ENCODE measurements at places on chromosomes 1 and 21.

- no peak for DNase-seq
These were observed 58.1 kb downstream of the HLCS start for GRCh38 chr21:36908260-36908908.

GRCh38 chr1:178543290-178543607 lies 30.3 kb downstream of the TEX35 start:
- DNase-seq = no peak

DNA sequence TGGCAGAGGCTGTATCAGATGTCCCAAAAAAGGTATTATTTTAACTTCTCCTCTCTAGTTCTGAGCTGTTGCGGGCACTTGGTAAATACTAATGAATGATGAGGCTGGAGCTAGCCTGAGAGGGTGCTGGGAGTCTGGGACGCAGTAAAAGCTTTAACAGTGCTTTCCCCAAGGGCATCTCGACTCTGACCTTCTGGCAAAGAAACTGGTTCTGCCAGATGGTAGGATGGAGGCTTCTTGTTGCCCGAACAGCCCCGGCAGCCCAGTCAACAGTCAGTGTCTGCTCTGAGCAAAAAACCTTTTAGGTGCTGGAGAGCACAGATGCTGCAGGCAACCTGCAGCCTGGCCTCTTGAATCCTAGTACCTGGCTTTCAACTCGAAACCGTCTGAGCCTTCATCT lies 2.5 kb upstream of the PNRC2 start:
- DNase-seq = no peak

DNA sequence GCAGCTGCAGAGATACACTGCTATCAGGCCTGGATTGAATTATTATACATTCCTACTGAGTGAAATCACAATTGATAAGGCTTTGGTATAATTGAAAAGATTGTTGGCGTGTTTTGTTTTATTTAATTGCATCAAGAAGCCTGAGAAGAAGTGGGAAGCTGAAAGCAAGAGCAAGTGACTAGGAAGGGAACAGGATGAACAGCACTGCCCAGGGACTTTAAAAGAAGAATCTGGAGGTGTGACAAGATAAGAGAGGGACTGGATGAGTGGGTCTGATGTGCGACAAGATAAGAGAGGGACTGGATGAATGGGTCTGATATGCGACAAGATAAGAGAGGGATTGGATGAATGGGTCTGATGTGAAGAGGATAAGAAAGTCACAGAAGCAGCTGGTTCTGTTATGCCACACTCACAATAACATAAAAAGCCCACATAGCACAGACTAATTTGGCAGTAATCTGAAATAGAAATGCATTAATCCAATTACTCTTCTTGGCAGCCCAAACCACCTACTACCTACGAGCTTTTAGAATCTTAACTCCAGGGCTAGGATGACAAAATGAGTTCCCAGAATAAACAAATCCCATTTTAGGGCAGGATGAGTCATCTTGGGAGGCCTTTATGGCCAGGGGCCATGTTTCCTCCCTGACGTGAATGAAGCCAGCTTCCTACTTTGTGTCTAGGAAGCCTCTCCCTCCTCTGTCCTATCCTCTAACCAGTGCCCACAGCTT lies 129.7 kb downstream of the DUSP10 start:
- no peak for DNase-seq

DNA sequence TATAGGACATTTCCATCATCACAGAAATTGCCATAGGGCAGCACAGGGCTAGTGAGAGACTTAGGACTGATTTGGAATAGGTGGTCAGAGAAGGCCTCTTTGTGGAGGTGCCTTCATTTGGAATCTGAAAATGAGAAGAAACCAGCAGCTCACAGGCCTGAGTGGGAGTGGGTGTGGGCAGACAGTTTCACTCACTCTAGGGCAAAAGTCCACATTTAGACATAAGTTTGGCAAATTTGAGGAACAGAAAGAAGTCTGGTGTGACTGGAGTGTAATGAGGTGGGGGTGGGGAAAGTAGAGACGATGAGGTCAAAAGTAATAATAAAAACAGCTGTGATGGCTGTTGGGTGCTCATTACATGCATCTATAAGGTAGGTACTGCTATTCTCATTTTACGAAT lies 22.4 kb upstream of the BCAR3 start:
- DNase-seq = peak; percentile 5

GRCh38 chr1:71053758-71054157 lies 6.1 kb upstream of the PTGER3 start:
- DNase-seq = no peak

DNA sequence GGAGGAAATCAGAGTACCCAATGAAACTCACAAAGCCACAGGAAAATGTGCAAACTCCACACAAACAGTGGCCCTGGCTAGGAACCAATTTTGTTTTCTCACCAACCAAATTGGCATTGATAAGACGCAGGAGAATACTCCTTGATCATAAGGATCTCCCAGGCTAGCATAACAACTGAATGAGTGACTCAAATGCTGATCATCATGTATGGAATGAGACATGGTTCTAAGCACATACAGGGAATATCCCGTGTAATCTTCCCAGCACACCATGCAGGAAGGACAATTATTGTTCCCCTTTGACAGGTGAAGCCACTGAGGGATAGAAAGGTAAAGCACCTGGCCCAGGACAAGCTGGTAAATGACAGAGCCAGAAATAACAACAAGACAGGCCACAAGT lies 180.0 kb upstream of the DUSP10 start:
- no peak for DNase-seq

- DNase-seq = no peak
These were observed 76.6 kb upstream of the VAV3 start for GRCh38 chr1:108041360-108042142.

GRCh38 chr1:165899461-165899941 lies 72.1 kb downstream of the UCK2 start:
- no peak for DNase-seq

DNA sequence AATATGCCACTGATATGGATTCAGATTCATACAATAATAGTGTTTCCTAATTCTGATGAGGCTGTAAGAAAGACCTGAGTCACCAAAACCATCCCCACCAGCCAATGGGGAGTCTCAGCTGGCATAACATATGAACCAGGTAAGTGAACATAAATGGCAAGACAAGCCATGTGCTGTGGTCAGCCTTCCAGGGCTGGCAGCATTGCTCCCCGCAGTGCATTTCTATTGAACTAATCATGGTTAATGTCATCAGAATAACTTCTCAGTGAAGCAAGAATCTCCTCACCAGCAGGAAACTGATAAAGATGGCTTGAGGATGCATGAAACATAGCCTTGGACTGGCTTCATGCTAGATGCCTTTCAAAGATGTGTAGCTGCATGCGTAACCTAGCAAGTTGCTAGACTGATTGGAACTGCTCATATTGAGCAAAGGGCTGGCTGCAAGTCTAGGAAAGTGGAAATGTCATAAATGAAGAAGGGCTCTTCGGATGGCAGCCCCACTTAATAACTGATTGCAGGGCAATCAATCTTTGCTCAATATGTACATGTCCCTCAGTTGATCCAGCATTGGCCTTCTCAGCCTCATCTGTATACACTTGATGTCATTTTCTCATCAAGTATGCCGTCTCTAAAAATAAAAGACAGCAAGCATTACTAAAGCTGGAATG lies 88.0 kb downstream of the NTNG1 start:
- DNase-seq = no peak

DNA sequence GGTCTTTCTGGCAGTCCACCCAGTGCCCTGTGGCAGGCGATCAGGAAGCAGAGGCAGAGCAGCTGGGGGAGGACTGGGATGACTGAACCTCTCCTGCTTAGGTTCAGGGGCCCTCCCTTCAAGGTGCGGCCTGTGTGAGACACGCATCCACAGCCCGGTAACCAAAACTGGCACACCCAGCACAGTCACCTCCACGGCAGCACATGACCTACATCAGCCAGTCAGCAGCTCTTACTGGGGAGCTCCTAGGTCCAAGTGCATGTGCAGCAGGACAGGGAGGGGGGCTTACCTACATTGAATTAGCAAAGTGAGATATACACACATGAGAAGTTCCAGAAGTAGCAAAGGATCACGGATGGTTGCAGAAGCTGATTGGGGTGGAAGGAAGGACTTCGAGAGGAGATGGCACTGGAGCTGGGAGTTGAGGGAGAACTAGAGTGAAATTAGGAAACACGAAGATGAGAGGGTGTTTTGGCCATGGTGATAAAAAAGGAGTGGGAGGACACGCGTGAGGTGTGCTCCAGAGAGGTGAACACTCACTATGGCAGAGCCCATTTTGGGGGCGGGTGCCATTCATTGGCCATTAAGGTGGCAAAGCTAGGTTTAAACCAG lies 51.4 kb upstream of the IRF2BP2 start:
- DNase-seq = no peak

- DNase-seq = no peak
These were observed 134.0 kb upstream of the DPYD start for GRCh38 chr1:98054786-98055185.

DNA sequence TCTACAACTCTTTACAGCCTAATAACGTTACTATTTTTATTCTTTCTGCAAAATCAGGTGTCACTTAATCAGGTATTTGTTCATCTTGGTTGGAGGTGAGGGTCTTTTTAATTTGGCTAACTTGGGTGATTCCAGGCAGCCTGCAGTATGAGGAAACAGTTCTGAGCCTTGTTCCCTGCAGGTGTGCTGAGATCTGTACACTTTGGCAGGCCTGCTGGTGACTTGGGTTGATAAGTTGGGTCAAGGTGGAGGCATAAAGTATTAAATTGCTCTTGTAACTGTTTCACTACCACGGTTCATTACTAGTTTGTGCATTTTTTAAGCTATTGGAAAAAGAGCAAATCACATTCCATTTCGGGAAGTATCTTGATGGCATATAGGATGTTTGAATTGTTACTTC lies 10.0 kb downstream of the MAP3K21 start:
- no peak for DNase-seq

- no peak for DNase-seq
These were observed 101.7 kb downstream of the NEK7 start for GRCh38 chr1:198258491-198258890.

GRCh38 chr1:197017558-197018146 lies 40.3 kb downstream of the CFHR5 start:
- DNase-seq = no peak

DNA sequence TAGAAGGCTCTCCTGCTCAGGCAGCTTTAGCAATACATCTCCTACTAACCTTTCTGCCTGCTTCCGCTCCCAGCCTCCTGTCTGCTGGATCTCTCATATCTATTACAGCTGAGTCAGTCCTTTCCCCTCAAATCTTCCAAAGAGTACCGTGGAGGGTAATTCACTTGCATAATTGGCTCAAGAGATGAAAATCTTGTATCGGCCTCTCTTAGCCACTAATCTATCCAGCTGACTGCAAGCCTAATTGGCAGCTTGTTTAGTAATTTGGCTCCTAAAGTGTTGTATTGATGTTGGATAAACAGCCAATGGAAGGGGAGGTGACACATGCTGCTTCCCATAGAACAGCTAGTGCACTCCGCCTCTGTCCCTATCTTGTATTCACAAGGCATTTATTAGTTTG lies 195.7 kb downstream of the GPATCH2 start:
- no peak for DNase-seq

GRCh38 chr1:215584389-215584788 lies 17.3 kb downstream of the KCTD3 start:
- no peak for DNase-seq

DNA sequence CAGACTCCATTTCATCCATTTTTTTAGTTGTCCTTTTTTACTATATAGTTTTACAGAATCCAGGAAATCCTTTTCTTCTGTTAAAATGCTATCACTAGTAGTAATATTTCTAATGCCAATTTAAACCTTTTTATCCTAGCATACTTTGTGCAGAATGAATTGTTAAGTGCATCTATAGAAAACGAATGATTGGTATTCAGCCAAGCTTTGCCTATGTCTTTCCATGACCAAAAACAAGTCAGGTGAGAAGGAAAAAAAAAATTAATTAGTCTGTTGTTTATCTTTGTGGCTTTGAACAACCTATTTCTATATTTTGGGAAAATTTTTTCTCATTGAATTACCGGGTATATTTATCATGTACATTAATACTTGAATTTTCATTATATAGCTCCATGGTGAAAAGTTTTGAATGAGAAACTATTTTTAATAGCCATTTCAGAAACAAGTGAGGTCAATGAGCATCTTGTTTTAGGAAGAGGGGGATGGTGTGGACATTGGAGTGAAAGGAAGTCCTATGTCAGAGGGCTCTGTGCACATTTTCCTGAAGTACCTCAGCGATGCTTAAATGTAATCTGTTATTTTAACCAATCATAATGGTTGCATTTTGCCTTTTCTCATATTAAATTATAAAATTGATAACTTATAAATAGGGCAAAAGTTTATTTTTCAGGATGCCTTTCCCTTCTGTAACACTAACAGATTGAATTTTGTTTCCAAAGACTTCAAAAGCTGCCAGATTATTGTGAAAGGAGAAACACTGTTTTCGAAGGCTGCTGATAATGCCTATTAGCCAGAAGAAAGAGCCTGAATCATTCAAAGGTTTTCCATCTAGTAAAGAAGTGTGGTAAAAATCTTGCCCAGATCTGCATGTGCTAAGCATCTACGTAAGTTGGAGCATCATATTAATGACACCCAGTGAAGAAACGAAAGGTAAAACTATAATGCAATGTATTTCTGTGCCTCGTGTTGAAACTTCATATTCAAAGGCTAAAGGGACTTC lies 73.8 kb upstream of the S1PR1 start:
- no peak for DNase-seq

DNA sequence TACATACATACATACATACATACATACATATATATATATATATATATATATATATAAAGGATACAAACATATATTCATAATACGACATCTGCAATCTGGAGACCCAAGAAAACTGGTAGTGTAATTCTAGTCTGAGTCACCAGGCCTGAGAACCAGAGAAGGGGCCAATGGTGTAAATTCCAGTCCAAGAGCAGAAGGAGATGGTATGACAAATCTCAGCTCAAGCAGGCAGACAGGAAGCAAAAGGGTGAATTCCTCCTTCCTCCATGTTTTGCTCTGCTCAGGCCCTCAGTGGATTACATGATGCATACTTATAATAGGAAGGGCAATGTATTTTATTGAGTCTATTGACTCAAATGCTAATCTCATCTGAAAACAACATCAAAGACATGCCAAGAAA lies 1060.4 kb upstream of the TMPRSS15 start:
- DNase-seq = no peak

- DNase-seq = peak; percentile 25
These were observed at the start of gene SLC44A3 for GRCh38 chr1:94819945-94820746. Gene SLC44A3 (plus strand): TSS chr1:94820357. CDS start chr1:94820452, 95 bp downstream.

All from hippocampal formation (tissue), 2 donors.